Midbrain (tissue), 1 donor: ENCODE measurements at places on chromosomes 7 and 10.

- DNase-seq, result no peak
These were observed 133.2 kb upstream of the KCNMA1 start for GRCh38 chr10:77770868-77771175.

DNA sequence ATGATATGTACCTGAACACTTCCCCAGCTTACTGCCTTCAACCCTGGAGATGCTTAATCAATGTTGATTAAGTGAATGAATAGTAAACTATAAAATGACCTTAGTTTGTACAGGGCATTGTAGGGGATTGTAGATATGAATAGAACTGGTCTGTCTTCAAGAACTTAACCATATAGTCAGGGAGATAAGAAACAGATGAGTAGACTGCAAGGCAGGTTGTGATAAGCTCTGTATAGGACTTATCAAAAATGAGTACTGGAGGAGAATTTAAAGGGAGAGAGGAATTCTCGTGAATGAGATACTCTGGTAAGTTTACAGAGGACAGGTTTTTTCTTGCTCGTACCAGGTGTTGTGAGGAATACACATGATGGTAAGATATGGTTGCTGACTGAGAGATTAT lies 27.6 kb downstream of the SGPL1 start:
- no peak for DNase-seq

GRCh38 chr10:104582602-104582951 lies 58.5 kb upstream of the SORCS3 start:
- no peak for DNase-seq

DNA sequence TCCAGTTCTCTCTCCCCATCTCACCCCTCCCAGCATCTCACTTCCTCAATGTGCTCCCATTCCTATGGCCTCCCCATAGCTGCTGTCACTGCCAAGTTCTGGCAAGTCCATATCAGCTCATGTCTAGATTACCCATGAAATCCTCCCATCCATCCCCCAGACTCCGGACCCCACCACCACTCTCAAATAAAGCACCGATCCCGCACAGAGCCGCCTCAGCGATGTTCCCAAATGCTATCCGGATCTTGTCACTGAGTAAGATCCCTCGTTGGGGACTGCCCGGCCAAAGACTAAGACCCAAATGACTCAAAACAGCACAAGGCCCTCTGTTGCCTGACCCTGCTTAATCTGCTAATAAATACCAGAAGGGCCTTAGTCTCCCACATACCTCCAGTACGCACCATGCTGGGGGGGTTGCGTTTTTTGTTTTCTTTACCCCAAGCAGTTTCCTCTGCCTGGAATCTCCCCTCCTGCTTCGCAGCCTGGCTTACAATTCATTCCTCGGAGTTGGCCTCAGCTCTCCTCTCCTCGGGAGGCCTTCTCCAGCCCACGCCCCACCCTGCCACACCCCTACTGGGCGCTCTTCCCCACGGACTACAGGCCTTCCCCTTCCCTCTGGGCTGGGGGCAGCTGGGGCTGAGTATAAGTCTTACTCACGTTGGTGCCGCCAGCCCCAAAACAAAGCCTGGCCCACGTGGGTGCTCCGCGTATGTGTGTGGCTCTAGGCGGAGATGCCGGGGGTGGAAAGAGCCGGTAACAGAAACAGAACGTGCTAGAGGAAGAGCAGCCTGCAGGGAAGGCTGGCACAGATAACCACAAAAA lies 1.8 kb upstream of the DUSP5 start:
- no peak for DNase-seq

- no peak for DNase-seq
These were observed 127.6 kb downstream of the LCOR start for GRCh38 chr10:96959733-96960132.

DNA sequence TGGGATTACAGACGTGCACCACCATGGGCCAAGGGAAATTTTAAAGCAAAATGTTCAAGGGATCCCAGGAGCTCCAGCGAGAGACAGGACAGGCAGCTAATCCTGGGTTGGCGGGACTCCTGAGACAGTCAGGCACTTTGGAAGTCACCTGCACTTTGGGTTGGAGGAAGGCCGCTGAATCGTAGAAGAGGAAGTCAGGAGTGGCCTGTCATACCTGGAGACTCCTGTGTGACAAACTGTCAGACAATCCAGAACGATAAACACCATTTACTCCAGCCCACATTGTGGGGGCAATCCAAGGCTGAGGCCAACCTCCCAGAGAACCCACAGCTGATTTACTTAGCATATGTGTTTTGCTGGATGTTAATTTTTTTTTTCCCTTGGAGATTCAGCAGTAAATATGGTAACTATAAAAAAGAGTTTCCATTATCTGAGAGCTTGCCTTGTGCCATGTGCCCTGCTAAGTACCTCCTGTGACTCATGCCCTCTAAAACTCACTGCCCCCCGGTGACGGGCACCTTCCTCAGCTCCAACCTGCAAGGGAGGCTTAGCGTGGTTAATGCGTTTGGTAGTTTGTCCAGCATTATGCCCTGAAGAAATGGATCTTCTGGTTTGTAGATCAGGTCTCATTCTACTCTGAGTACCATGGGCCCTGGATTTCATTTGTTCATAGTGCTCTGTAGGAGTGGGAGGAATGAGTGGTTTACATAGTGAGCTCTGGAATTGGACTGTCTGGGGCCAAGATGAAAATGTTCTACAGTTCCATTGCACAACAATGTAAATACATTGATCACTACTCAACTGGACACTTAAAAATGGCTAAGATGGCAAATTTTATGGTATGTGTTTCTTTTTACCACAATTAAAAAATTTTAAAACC lies 50.9 kb downstream of the ICA1 start:
- DNase-seq, result no peak

DNA sequence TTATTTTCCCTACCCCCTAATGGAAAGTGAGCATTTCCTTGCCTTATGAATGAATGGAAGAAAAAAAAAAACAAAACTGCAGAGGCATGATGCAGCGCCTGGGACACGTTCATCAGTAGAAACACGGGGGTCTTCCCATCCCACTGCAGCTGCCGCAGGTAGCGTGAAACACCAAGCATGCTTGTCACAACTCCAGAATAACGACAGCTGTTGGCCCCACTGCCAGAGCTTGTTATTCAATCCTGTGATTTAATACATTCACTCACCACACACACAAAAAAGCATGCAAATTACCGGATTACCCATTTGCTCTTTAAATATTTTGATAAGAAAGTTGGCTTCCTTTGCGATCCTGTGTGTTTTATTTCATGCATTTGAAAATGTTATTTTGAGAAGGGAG lies 48.4 kb upstream of the GNA12 start:
- DNase-seq, result no peak

DNA sequence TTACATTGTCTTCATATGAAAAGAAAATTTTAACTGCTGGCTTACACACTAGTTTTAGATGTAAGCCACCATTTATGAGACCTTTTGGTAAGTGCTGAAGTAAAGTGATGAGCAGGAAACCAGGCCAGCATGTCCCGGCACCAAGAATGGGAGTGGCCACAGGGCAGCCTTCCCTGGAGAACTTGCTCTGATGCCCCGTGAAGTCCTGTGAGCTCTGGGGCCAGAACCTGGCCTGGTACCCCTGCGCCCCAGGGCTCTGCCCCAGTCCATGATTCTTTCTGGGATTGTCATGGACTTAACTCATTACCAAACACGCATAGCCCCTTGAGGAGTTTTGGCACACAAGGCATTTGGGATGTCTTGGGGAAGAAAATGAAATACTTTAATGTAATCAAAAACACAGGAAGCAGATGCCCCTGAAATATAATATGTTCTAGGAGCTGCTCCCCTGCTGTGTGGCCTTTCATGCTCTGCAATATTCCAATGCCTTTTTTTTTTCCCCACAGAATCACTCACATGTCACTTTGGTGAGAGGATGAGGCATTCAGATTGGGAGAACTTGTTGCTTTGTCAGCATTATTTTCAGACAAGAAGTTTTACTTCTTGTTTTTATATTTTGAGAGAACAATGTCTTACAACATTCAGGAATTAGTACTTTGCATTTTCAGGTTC lies 53.1 kb upstream of the CXCL12 start:
- peak; percentile 32 for DNase-seq

DNA sequence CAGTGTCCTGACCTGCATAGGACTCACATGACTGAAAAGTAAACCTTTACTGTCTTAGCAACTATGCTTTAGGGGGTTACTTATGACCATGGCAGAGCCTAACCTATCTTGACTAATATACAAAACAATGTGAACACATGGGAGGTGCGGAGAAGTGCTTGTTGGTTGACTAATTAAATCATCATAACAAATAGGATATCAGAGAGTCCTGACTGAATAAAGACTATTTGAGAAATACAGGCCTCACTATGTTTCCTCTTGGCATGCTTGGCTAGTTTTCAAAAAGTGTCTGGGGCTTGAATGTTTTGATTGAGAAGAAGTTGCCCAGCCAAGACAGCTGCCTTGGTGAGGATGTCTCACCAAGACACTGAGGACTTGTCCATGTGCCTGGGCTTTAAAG lies 104.4 kb upstream of the PHYHIPL start:
- no peak for DNase-seq

- no peak for DNase-seq
These were observed 17.0 kb downstream of the MPP7 start for GRCh38 chr10:28285816-28286215.

DNA sequence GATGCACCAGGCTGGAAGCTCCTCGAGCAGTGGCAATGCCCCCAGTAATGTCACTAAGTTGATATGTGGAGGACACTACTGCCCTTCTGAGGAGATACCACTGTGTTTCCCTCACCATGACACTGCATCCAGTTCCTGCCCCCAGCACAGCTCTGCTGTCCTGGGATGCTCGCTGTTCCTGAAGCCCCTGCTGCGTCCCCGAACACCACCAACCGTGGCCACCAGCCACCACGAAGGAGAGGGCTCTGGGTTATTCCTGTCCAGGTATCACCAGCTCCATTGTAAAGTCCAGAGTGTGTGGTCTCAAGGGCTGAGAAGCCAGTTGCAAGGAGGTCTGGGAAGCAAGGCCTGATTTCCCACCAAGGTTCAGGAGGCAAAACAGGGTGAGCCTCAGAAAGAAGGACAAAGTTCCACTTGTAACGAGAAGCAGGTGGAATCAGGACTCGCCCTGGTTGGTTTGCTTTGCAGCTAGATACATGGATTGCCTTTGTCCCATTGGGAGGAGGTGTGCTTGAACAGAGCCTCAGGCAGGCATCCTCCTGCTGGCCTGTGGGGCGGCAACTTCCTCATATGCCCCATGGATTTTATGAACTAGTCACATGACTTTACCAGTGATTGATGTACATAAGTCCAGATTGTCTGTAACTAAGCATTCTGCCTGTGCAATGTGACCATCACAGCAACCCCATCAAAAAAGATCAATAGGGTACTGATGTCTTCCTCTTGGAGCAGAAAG lies 427.0 kb upstream of the VSTM2A start:
- no peak for DNase-seq

- no peak for DNase-seq
These were observed 73.3 kb upstream of the PRKG1 start for GRCh38 chr10:51000976-51001375.

DNA sequence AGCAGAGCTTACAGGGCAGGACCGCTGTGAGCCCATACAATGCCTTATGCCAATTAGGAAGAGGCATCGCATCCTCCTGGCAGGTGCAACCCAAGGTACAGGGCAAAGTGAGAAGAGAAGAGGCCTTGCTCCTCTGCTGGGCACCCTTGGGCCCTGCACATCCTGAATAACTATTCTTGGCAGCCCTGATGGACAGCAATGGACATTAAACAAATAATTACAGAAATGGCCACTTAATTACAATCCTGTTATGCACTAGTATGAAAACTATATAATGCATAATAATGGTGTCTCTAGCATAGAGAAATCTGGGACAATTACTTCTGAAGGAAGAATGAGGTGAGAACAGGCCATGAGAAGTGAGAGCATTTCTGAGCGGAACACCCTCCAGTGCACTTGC lies 83.5 kb downstream of the PLPP4 start:
- DNase-seq, result no peak

- DNase-seq, result peak; percentile 9
These were observed 928.7 kb downstream of the IPMK start for GRCh38 chr10:57338823-57339558.

DNA sequence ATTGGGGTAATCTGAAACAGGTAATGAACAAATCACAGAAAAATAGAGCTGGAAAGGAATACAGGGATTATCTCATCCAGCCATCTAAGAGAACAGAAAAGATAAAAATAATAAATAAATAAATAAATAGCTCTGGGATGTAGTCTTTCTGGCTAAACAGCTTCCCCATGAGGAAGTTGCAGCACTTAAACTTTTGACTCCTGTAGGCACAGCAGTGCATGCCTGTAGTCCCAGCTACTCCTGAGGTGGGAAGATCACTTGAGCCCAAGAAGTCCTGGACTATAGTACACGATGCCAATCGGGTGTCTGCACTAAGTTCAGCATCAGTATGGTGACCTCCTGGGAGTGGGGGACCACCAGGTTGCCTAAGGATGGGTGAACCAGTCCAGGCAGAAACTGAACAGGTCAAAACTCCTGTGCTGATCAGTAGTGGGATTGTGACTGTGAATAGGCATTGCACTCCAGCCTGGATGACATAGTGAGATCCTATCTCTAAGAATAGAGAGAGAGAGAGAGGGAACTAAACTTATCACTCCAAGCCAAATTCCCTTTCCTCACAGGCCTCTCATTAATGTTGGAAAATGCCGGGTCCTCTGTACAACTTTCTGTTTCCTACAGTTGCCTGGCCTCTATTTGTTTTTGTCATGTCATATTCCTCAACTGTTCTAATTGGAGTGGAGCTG lies 61.7 kb upstream of the CDK13 start:
- no peak for DNase-seq

DNA sequence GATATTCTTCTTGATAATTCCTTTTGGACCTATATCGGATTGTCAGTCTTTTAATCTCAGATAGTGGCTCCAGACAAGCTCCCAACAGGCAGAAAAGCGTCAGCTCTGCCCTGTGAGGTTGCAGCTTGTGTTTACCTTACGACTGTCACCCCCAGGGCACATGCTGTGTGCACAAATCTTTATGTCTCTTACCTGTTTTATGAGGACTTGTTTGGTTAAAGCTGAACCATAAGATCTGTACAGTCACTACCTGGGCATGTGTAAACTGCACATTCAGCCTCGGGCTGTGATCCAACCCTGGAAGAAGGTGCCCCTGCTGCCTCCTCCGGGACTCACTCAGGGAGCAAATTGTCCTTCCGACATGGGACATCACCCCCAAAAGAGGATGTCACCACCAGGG lies 119.8 kb downstream of the GALNT17 start:
- no peak for DNase-seq
